ENCODE measurements at places on chromosomes 11 and 22.

- no peak for DNase-seq
These were observed 814.0 kb downstream of the BRD1 start for GRCh38 chr22:49013707-49014106.

GRCh38 chr22:30847583-30847982 is 121.0 kb downstream of the MORC2 start:
- no peak for DNase-seq

DNA sequence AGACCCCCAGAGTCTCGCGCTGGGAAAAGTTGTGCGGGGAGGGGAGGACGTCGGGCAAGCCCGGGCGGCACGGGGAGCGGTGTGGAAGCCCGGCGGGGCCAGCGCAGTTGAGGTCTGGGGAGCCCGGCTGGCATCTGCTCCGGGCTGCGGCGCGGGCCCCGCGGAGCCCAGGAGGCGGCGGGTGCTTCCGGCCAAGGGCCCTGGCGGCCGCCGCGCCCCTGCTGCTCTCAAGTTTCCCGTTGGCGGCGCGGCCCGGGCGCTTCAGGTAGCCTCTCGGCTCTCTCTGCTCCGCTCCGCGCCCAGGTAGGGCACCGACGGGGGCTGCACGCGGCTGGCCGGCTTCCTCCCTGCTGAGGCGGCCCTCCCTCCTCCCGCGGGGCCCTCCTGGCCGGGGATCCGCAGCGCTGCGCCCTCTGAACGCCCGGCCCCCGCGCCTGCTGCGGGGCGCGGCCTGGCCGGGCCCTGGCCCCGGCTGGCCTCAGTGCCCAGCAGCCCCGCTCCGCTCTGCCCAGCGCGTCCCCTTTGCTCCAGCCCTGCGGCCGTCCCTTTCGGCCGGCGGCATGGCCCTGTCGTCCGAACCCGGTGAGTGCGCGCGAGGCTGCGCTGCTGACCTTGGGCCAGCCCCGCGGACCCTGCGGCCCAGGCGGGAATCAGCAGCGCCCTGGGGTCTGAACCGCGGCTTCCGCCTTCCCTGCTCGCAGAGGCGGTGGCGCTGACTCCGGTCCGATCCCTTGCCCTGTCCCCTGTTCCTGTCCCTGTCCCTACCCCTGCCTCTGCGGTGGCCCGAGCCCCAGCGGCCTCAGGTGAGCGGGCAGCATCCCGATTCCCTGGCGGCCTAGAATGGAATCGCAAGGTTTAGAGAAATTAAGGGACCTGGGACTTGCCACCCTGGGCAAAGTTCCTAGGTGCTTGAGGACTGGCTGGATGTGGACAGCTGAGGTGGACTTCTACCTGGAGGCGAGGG is 4.3 kb upstream of the AMPD3 start:
- DNase-seq = no peak

DNA sequence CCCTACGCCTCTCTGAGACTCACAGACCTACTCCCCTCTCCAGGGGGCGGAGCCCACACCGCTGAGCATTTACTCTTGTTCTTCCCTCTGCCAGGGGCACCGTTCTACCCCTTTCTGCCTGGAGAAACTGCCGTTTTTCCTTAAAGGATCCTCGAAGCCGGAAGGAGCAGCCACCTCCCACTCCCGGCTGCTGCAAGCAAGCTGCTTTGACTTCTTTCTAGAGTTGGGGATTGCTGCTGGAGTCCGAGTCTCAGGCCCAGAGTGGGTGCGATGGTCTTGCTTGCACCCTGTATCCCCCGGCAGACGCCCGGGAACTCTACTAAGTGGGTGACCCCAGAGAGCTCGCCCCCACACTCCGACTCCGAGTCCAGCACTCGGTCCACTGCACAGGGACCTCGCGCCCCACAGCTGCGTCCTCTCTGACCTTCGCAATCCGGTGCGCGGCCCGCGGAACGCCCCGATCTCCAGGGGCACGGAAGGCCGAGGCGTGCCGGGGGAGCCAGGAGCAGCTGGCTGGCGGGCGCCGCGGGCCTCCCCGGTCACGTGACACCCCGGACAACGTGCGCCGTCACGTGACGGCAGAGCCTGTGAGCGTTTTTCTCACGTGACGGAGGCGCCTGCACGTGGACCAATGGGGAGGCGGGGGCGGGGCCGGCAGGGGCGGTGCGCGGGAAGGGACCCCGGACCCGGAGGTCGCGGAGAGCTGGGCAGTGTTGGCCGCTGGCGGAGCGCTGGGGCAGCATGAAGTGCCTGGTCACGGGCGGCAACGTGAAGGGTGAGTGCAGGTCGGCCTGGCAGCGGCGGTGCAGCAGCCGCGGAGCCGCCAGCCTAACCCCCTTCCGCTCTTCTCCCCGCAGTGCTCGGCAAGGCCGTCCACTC is at the start of gene RAD9A:
Gene RAD9A (plus strand): TSS at position 683 of the 879 bp plus-strand sequence. CDS start 59 bp downstream, at position 742.
- DNase-seq = peak; percentile 93

- no peak for DNase-seq
These were observed 75.6 kb upstream of the APOA1 start for GRCh38 chr11:116913000-116913399.

- no peak for DNase-seq
These were observed 166.1 kb downstream of the C11orf91 start for GRCh38 chr11:33534575-33534974.

GRCh38 chr11:36090356-36091109 is 146.7 kb downstream of the LDLRAD3 start:
- no peak for DNase-seq

- DNase-seq = no peak
These were observed 19.4 kb downstream of the EHF start for GRCh38 chr11:34640050-34640923.

- DNase-seq = no peak
These were observed 263.8 kb upstream of the NARS2 start for GRCh38 chr11:78838417-78838816.

DNA sequence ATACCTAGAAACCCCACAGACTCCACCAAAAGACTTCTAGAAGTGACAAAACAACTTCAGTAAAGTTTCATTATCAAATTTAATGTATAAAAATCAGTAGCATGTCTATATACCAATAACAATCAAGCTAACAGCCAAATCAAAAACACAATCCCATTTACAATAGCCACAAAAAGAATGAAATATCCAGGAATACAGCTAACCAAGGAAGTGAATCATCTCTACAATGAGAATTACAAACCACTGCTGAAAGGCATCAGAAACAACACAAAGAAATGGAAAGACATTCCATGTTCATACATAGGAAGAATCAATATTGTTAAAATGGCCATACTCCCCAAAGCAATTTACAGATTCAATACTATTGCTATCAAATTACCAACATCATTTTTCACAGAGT is 46.0 kb downstream of the PRCP start:
- DNase-seq = no peak

- no peak for DNase-seq
These were observed 1376.0 kb downstream of the TBC1D22A start for GRCh38 chr22:48138427-48138826.

DNA sequence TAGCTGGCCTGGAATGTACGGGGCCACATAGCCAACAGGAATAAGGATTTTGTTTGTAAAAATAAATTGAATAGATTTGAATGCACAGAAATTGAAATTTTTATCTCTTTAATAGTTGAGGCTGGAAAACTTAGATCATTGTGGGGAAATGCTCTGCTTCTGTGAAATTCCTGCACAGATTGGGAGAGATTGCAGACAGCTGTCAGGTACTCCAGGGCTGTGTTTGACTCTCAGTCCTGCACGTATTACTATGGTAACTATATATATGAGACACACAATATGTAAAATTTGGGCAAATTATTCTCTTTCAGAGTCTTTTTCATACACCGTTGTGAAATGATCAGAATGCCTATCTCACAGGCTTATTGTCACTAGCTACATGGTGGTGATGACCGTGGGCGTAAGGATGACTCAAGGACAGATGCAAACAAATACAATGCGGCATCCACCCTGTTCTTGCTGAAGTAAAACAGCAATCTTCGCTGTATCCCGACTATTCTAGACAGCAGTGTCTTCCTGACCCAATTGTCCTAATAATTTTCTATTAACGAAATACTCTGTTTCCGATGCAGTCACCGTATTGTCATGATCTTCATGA is 79.4 kb downstream of the ZC3H12C start:
- no peak for DNase-seq

DNA sequence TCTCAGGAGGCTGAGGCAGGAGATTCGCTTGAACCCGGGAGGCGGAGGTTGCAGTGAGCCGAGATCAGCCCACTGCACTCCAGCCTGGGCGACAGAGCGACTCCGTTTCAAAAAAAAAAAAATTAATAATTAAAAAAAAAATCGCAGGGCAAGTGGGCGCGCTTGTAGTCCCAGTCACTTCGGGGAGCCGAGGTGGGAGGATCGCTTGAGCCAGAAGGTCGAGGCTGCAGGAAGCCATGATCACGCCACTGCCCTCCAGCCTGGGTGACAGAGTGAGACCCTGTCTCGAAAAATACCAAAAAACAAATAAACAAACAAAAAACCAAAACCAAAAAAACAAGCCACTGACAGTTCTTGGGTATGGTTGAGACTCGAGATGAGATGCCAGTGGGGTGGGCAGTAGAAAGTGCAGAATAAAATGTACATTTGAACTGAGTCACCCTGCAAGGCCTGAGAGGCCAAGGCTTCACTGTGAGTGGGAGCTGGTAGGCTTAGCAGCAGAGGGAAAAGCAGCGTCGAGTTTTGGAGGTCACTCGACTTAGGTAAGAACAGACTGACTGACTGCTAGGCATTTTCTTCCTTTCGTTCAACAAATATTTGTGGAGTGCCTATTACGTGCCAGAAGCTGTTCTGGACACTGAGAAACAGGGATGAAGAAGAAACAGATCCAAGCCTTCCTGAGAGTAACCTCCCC is 635 bp upstream of the LDHA start:
- no peak for DNase-seq

- no peak for DNase-seq
These were observed 2.2 kb downstream of the TBX1 start for GRCh38 chr22:19762568-19763457.

- DNase-seq = peak; percentile 16
These were observed 85.8 kb downstream of the FANCF start for GRCh38 chr11:22539821-22540256.
